ENCODE measurements at places on chromosomes 5 and 9.

GRCh38 chr5:43258116-43258515 is 55.1 kb downstream of the HMGCS1 start:
- no peak for DNase-seq

- DNase-seq = no peak
Observed at GRCh38 chr5:122846051-122846550, 688 bp downstream of the SNX24 start.

DNA sequence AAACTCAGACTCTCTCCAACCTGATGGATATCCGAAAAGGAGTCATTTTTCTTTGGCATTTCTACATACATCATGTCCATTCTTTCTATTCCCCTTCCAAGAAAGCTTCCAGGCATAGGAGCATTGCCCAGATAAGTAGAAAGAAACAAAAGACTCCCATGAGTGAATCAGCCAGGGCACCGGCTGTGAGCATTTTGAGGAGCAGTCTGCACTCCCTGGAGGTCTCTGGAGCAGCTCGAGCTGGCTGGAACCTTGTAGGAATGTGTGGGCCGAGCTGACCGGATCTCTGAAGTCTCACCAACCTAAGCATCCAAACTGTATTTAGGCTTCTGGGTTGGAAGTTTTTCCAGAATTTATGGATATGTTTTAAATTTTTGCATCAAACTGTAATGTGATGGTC is 161.4 kb upstream of the TRPC7 start:
- no peak for DNase-seq

- no peak for DNase-seq
Observed at GRCh38 chr9:119963798-119964372, 594.6 kb upstream of the BRINP1 start.

DNA sequence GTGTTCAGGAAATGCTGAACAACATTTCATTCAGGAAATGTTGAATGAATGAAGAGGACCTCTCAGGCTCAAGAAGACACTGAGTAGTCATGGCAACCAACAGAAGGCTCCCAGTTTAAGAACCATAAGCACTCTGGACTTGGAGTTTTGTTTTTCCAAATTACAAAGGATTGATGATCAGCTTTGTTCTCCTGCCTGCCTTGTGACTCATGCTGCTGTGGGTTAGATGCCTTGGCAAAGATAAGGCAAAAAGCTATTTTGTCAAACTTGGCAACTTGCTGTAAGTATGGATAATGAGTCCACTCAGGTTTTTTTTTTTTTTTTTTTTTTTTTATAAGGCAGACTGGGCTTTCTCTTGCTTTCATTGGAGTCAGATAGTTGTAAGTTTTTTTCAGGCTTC is 365.0 kb downstream of the TMEM232 start:
- DNase-seq = no peak

GRCh38 chr5:56384186-56384585 is 151.1 kb upstream of the ANKRD55 start:
- DNase-seq = no peak

GRCh38 chr5:77282337-77283027 is 72.0 kb downstream of the PDE8B start:
- no peak for DNase-seq

GRCh38 chr5:78560000-78560855 is 88.3 kb downstream of the LHFPL2 start:
- DNase-seq = no peak

DNA sequence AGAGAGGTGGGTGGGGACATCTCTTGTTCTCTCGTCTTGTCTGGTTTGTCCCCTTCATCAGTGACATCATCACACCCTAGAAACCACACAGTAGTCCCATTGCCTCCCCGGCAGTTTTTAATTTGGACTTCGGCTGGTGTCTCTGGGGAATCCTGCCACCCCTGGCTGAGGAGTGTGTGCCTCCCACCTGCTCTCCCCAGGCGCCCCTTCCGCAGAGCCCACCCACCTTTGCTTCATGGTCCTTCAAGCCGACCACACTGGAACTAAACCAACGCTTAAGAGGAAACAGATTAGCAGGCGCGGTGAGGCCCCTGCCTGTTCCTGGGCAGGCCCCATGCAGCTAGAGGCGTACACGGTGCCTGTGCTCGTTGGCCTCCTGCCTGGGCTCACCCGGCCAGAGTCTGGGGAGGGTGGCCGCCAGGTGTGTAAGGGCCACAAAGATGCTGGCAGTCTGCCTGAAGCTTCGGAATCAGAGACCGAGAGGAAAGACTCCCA is 107.6 kb upstream of the SPRY4 start:
- peak; percentile 56 for DNase-seq

DNA sequence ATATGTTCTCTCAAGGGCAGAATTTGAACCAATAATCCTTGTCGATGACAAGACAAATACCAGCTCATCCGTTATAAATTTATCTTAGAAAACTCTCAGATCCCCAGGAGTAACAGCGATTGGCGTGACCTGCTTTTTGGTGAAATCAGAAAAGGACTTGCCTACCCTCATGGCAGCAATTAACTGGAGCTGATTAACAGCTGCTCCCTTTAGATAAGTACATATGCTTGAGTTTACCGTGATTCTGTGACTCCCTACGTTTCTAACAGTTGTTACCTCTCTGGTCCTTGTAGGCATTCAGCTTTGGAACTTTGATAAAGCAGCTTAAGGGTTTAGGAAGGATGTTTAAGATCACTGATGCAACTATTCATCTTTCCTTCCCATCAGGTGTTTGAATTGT is 2.6 kb downstream of the INVS start:
- no peak for DNase-seq

GRCh38 chr5:62296998-62297397 is 9.0 kb upstream of the KIF2A start:
- no peak for DNase-seq

GRCh38 chr9:114681594-114682332 is at the start of gene TEX48:
Gene TEX48 (minus strand): TSS chr9:114682192. CDS start chr9:114671723, 10,469 bp downstream.
- DNase-seq = peak; percentile 92

GRCh38 chr5:73648515-73648914 is 22.5 kb downstream of the ARHGEF28 start:
- DNase-seq = no peak

GRCh38 chr9:126861707-126862103 is 1.3 kb downstream of the ZBTB34 start:
- DNase-seq = peak; percentile 24

GRCh38 chr5:54727874-54728587 is 210.5 kb downstream of the SNX18 start:
- DNase-seq = no peak

DNA sequence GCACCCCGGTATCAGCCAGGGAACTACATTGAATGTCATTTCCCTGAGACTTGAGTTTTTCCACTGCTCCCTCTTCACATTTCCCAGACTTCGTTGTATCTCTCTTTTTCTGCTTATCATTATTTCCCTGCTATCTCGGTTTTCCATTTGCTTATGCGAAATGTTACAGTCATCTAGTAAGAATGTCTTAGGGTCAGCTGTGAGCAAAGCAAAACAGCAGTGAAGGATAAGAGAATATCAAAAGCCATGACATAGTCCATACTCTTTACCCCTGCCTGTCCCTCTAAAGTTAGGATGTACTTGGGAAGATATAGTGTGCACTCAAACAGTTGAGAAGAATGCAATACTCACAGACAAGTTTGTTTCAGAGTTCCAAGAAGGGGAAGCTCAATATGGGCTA is 88.7 kb downstream of the ITGA1 start:
- DNase-seq = no peak

GRCh38 chr5:149831492-149831891 is 101.4 kb downstream of the PPARGC1B start:
- DNase-seq = peak; percentile 75

DNA sequence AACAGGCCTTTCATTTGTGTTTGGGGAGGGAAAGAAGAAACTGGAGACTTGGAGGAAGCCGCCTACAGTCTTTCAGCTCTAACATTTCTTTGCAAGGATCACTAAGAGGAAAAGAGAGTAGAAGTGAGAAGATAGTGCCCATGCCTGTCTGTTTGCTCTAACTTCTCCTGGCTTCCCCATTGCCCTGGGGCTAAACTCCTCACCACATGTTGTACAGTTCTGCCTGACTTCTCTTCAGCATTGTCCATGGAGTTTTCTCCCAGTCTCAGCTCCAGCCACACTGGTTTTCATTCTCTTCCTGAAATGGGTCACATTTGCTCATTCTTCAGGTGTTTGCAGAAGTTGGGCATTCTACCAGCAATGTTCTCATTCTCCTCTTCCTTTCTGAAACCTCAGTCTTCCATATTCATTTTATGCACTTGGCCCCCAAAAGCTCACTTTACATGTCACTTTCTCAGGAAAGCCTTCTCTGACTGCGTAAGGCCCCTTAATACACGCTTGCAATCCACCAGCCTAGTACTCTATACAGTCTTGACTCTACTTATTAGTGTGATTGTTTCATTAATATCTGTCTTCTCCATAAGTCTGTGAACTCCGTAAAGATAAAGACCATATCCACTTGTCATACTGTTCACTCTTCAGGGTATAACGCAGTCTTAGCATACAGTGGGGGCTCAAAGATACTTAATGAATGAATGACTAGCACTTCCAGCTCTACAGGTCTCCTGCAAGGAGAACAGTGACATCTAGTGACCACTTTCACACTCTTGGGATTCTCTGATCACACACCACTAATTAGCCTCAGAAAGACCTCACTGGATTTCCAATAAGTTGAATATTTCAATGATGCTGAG is 40.2 kb upstream of the TRIM32 start:
- DNase-seq = no peak

GRCh38 chr5:175895215-175895614 is 23.8 kb downstream of the CPLX2 start:
- no peak for DNase-seq

DNA sequence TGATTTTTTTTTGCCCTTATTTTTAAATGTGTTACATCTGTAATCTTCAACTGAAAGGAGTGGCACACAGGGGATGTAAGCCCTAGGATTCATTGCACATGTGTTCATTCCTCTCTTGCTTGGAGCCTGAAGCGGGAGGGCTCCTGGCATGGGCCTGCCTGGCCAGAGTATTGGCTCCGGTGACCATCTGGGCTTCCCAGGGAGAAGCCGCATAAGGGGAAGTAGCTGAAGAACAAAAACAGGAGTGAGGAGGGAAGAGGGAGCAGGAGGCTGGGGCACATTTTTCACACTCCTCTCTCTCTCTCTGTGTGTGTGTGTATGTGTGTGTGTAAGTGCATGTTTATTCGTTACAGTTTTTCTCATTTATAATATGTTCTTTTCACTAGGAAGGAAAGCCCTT is 269.9 kb downstream of the PRR16 start:
- DNase-seq = no peak

GRCh38 chr5:3607541-3608181 is 12.0 kb downstream of the IRX1 start:
- DNase-seq = no peak

GRCh38 chr9:7178729-7179128 is 421.0 kb downstream of the KDM4C start:
- DNase-seq = no peak

DNA sequence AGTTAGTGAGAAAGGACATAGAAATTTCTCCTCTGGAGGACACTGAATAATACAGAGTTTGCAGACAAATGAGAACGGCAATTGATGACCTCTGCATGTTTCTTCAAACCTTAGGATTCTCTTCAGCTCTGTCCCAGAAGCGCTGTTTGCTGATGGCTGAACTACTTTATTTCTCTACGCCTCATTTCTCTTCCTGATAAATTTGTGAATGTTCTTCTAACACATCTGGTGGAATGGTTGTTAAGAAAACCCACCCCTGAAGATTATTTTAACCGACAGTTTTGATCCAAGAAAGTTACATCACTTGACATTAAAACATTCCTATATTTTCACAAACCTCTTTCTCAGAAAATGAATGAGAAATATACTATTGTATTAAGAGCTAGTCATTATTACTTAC is 1150.6 kb downstream of the DTWD2 start:
- DNase-seq = no peak

DNA sequence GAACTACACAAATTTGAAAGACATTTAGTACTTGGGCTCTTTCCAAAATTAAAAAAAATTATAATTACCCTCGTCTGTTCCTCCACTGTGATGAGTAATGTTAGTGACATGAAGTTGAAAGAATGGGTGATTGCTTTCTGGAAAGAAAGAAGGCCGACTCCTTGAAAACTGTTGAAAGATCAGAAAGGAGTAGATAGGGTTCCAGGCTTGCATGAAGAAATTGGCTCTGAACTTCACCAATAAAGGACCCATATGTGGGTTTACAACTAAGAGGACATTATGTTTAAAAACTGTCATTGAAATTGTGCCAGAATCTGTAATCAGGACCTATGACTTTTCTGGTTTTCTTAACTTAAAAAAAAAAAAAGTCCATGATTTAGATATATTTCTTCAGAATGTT is 20.7 kb upstream of the MOCS2 start:
- DNase-seq = no peak

GRCh38 chr5:116370886-116371285 is 203.7 kb downstream of the SEMA6A start:
- DNase-seq = no peak

DNA sequence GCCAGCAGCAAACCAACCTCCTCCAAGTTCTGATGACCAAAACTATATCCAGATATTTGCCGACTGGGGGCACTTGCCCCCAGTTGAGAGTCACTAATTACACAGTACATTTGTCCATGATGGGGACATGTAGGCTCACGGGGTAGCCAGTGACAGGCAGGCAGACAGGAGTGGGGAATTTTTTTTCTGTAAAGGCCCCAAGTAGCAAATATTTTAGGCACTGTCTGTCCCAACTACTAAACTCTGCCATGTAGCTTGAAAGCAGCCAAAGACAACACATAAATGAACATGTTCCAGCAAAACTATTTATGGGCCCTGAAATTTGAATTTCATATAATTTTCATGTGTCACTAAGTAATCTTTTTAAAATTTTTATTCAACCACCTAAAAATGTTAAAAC is 80.7 kb downstream of the GRIA1 start:
- no peak for DNase-seq

DNA sequence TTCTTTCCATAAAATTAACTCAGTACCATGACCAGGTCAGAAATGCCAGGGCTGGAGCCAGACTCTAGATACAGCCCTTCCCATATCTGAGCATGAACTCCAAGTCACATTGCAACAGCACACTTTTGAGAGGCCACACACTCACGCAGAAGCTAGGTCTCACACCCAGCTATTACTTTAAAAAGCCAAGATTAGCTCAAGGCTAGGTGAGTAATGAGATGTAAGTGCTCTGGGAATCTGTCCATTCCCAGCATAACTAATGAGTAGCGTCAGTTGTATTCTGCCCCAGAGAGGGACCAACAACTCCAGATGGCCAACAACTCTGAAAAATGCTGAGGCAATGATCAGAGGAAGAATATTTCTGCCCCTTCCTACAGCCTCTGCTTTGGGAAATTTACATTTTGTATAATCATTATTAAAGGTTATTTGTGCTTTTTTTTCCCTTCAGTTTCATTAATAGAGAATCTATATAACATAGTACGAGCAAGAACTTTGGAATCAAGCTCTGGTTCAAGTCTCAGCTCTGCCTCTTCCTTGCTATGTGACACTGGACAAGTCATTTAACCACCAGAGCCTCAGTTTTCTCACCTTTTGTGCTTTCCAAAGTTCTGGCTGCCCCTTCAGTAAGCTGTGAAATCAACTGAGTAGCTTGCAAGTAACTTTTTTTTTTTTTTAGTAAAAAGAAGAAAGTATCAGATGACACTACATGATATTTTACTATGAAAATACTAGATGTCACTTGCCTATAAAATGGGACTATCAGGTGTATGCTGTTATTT is 118.3 kb downstream of the NR6A1 start:
- DNase-seq = no peak
